CD4-positive, alpha-beta T cell (primary cell): ENCODE measurements at places on chromosomes 1 and 21. TPM values are rescaled to one million over a fixed set of nuclear protein-coding genes. Genes with fewer than 3 reads are reported as not detected.

- no peaks in the 10 kb centered on the region for H3K27me3 ChIP-seq
- no peak overlapping the region for H3K27ac ChIP-seq
- no peak overlapping the region for H3K4me3 ChIP-seq
- DNase-seq, result no peak
- H3K36me3 ChIP-seq, result peaks cover under 1% of the 10 kb centered on the region
Observed at GRCh38 chr1:55061706-55062321, 22.5 kb downstream of the PCSK9 start.

The SPRR2F gene
- total RNA-seq, result not detected

The AUNIP gene
- not detected for total RNA-seq

The NUCKS1 gene
- total RNA-seq, result 84.7 TPM

- H3K4me1 ChIP-seq, result no peaks in the 10 kb centered on the region
- no peak for DNase-seq
- no peak overlapping the region for H3K4me3 ChIP-seq
- no peaks in the 10 kb centered on the region for H3K36me3 ChIP-seq
- no peak overlapping the region for H3K27ac ChIP-seq
- H3K27me3 ChIP-seq, result no peaks in the 10 kb centered on the region
Observed at GRCh38 chr1:195113471-195113870, 1494.8 kb downstream of the KCNT2 start.
